ENCODE measurements at places on chromosomes 13 and 19.

DNA sequence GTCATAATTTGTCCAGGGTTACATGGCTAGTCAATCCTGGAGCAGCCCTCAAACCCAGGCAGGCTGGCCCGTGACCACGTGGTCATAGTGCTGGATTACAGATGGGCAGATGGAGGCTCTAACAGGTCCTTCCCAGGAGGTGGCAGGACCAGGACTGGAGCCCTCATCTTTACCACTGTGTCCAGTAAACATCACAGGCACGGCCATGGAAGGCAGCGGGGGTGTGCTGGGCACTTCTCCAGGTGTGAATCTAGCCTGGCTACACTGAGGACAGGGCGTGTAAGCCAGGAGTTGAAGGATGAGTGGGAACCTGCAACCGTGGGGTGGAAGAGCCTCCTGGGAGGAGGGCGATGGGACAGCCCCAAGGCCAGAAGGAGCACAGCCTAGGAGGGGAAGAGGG lies 6.1 kb downstream of the CIC start:
- DNase-seq, result no peak

- peak; percentile 37 for DNase-seq
Measured at GRCh38 chr19:43735013-43735412, 19.1 kb downstream of the IRGC start.

- no peak for DNase-seq
Measured at GRCh38 chr13:22486490-22486889, 694.3 kb upstream of the SGCG start.

GRCh38 chr13:29907670-29908069 lies 57.3 kb upstream of the UBL3 start:
- no peak for DNase-seq

GRCh38 chr19:2289714-2290435 lies 7.9 kb upstream of the PEAK3 start:
- DNase-seq, result no peak

Data from posterior cingulate gyrus (tissue), 11 donors.